Colonic mucosa (tissue), 4 donors: ENCODE measurements at places on chromosomes 7 and 10.

GRCh38 chr10:2619472-2619871 lies 447.9 kb upstream of the PFKP start:
- DNase-seq: no peak

DNA sequence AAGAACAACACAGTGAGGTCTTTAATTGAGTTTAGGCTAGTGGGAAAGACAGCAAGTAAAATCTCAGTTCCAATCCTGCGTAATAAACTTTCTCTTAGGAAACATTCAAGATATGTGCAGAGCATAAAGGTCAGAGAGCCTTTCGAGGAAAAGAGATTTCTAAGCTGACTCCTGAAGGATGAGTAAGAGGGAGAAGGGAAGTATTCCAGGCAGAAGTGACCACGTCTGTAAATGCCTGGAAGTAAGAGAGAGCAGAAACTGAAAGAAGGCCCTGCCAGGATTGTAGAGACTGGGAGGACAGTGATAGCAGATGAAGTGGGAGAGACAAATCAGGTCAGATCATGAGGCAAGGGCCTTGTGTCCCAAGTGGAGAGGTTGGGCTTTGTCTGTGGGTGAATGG lies 41.8 kb downstream of the PNLIPRP3 start:
- no peak for DNase-seq

GRCh38 chr7:142436601-142437000 lies 178.7 kb upstream of the PRSS58 start:
- no peak for DNase-seq

- DNase-seq: no peak
These were observed at the start of gene SLC18A2 for GRCh38 chr10:117240621-117241529. TSS of gene SLC18A2 (plus strand) at chr10:117241114. CDS start at chr10:117241694, 580 bp downstream.

DNA sequence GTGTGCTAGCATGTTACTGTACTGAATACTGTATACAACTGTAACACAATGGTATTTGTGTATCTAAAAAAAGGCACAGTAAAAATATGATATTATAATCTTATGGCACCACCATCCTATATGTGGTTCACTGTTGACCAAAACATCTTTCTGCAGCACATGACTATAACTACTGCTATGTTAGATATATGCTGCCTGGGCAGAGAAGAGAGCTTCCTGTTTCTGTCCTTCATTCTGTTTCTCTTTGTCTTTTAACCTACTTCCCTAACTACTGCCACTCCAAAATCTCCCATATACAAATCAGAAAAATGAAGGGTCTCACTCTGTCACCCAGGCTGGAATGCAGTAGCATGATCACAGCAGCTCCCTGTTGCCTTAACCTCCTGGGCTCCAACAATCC lies 8.8 kb upstream of the FGL2 start:
- DNase-seq: no peak

- no peak for DNase-seq
These were observed 117.8 kb downstream of the DYNC2I1 start for GRCh38 chr7:158973941-158974785.

- peak; percentile 34 for DNase-seq
These were observed 2.2 kb upstream of the ATP6V1F start for GRCh38 chr7:128860158-128861073.

GRCh38 chr7:129089521-129090212 lies 34.8 kb upstream of the TNPO3 start:
- DNase-seq: no peak

DNA sequence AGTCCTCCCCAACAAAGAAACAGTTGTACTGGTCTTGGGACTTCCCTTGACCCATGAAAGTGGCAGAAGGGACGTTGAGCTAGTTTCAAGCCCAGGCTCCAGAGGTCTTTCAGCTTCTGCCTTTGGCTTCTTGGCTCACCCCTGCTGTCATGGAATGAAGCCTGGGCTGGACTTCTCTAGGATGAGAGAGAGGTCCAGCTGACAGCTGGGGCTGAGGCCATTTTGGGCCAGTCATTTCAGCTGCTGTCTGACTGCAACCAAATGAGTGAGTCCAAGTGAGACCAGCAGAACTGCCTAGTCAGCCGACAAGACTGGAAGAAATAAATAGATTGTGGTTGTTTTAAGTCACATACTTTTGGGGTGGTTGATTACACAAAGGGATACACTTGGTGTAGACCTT lies 76.6 kb downstream of the TMEM178B start:
- no peak for DNase-seq

DNA sequence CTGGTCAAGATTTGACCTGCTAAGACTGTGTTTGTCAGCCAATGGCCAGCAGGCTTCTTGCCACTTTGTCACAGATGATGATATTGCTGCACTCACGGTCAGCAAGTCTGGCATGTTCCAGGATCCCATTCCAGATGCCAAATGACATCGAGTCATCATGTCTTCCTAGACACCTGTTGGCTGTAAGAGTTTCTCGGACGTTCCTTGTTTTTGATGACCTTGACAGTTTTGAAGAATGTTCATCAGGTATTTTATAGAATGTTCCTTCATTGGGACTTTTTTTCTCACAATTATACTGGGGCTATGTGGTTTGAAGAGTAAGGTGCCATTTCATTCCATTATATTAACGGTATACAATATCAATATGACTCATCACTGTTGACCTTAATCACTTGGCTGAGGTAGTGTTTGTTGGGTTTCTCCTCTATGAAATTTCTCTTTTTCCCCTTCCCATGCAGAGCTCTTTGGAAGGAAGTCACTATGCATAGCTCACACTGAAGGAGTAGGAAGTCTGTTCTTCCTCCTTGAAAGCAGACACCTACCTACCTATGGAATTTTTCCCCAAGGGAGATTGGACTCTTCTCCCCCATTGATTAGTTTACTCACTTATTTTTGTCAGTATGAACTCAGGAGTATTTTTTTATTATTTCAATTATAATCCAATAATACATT lies 31.6 kb downstream of the HECW1 start:
- no peak for DNase-seq

DNA sequence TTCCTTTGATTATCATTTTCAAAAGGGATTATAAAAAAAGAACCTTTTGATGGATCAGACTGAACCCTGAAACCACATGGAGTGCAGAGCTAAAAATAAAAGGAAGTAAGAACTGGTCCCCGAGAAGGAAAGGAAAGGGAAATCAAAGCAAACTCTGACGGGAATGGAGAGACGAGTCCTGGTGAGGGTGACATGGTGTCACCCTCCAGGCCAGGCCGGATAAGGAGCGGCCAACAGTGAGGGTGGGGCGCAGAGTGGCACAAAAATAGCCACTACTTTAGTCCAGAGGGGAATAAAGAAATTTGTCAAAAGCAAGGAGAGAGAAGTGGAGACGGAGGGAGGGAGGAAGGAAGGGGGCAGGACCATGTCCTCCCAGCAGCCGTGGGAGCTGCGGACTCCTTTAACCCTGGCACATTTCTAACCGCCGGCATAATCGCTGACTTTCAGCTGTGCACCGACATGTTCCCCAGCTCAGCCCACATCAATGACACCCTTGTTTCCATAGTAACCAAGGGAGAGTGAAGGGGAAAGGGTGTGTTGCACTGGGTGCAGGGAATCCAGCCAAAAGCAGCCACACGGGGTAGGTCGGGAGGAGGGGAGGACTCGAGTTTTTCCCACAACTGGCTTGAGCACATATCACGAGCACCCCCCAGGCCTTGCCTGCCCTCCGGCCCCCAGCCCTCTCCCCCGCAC lies 29.7 kb downstream of the TRIM8 start:
- DNase-seq: no peak

DNA sequence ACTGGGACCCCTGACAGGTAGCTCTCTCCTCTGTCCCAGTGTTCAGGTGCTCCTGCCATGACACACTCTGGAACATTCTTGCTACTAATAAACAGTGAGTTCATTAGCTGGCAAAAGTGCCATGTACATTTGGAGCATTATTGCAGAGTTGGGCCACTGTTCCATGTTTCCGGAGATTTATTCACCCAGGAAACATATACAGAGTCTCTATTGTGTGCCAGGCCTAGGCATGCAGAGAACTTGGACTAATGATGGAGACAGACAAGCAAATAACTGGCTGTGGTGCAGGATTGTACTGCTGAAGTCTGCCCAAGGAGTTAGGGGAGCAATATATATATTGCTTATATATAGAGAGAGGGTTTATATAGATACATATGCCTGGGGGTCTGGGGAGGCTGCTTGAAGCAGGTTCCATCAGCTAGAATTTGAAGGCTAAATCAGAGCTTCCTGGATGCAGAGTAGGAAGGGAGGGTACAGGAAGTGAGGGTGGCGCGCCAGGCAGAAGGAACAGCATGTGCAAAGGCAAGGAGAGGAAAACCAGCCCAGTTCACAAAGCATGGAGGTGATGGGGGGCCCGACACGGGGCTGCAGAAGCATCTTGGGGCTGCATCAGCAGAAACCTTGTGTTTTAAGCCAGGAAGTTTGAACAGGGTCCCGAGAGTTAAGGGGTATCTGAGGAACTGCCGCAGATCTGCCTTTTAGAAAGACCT lies 22.7 kb upstream of the EEPD1 start:
- DNase-seq: no peak

DNA sequence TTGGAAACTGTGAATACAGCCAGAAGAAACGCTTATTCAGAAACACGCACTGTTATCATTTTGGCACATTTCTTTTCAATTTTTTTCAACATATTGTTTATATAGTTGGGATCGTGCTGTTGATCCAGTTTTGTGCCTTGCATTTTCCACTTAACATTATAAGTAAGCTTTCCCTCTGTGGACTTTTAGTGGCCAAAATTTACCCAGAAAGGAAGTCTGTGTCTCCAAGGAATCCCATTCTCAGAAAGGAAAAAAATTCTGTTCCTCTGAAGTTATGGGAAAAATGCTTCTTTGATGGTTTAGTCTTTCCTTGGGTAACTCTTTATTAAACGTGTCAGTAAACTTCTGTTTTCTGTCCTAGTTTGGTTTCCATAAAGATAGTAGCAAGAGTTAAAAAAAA lies 280.0 kb downstream of the REEP3 start:
- no peak for DNase-seq

DNA sequence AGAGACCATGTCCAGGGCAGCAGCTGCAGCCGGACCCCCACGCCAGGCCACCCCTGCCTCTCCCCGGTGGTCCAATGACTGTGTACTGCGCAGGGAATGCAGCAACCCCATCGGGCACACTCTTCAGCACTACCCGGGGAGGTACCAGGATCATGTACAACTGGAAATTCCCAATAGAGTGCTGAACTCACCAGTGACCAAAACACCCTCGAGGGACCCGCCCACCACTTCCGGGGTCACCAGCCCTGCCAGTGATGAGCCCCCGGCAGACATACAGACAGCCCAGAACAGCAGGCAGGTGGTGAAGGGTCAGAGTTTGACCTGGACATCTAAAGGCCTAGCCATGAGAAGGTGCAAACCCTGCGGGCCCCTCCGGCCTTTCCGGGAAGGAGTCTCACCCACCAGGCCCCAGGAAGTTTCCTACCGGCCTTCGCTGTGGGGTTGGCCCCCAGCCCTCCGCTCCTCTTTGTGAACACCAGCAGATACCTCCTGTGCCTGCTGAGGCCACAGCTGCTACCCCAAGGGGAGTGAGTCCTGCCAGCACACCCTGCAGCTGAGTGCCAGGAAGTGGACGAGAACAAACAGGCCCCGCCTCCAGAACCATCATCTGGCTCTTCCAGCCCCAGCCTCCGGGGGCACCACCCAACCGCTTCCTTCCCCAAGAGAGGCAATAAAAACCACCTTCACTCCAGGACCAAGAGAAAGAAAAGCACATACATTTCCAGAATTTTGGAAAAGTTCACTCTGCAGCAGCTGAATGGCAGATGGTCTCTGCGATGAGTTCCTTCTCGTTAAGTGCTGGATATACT lies 5.0 kb upstream of the ANKRD61 start:
- peak; percentile 91 for DNase-seq

DNA sequence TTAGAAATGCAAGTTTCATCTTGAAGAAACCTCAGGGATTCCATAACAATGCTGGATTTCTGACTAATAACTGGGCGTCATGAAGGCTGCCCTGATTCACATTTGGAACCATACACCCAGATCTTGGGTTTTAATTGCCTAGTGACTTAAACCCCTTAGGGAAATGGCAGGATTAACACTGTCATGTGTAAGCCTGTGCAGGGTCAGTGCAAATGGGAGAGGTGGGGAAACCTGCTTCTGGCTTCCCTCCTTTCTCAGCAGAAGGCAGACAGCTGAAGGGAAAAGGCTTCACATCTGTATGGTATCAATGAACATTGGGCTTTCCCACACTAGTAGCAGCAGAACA lies 364.2 kb downstream of the ANKRD30A start:
- no peak for DNase-seq

- no peak for DNase-seq
These were observed 54.4 kb downstream of the SH3PXD2A start for GRCh38 chr10:103800789-103801540.

DNA sequence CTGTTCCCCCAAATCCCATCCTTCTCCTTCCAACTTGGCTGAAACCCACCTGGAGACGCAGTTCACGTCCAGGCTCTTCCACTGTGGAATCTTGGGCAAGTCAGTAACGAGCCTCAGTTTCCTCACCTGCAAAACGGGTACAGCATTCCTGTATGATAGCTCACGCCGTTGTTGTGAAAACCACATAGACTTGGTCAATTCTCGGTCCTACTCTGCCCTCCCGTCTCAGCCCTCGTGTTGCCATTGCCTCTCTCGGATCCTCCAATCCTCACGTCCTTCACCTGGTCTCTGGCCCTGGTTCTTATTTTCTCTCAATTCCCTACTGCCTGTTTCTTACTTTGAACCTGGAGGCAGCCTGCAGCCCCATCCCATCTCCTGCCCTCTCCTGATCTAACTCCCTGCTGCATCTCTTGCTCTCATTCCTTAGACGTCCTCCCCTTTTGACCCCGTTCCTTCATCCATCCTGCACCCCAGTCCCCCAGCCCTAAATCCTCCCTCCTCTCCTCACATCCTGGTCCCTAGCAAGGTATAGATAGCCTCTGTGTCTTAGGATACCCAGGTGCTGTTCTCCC lies 2.0 kb upstream of the MUC12 start:
- peak; percentile 71 for DNase-seq

GRCh38 chr7:115851291-115851690 lies 179.3 kb downstream of the TFEC start:
- no peak for DNase-seq
